ENCODE measurements at places on chromosomes 5 and 9.

GRCh38 chr5:119412279-119413227, 39.7 kb upstream of the HSD17B4 start:
- no peak for DNase-seq

DNA sequence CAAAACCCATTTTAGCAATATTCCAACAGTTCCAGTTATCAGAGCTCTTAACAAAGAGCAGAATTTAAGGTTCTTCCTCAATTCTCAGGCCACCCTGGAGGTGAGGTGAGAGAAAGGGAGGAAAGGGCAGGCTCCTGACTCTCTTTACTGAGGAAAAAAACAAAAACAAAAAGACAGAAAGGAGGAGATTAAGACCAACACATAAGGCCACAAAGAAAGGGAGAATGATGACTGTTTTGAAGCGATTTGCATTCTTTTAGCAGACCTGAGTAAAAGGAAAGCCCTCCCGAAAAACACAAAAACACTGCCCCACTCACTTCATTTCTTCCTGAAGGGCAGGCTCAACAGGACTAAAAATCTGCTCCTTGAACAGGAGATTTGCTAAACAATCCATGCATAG, 300.5 kb downstream of the ARL15 start:
- DNase-seq: no peak

DNA sequence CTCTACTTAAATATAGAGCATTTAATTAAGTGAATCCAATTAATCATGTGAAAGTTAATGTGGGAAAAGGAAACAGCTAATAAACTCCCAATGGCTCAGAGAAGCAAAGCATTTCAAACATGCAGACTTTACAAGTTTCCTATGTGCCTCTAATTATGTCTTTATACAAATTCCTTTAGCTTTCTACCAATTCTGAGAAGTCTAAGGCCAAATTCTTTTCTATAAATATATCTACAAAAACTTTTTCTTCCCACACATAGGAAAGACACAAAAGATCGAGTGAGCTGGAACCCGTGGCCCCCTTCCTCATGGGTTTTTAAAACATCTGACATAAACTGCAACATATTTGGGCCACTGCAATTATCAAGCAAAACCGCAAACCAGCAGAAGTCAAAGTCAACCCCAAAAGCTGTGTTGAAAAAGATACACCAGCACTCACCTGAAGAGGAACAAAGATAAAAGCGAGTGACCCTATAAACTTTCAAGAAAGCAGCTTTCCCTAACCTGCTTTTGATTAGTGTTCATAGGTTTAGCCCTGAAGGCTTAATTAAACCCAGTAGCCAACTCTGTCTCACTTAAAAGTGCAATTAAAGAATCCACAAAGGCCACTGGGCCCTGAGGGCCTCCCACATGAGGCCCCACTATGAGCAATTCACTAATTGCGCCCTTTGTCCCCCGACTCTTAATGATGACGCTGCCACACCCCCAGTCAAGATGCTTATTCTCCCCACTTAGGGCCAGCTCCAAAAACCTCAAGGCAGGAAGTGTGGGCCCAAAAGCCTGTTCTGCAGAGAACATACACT, 12.1 kb downstream of the SEMA5A start:
- no peak for DNase-seq

DNA sequence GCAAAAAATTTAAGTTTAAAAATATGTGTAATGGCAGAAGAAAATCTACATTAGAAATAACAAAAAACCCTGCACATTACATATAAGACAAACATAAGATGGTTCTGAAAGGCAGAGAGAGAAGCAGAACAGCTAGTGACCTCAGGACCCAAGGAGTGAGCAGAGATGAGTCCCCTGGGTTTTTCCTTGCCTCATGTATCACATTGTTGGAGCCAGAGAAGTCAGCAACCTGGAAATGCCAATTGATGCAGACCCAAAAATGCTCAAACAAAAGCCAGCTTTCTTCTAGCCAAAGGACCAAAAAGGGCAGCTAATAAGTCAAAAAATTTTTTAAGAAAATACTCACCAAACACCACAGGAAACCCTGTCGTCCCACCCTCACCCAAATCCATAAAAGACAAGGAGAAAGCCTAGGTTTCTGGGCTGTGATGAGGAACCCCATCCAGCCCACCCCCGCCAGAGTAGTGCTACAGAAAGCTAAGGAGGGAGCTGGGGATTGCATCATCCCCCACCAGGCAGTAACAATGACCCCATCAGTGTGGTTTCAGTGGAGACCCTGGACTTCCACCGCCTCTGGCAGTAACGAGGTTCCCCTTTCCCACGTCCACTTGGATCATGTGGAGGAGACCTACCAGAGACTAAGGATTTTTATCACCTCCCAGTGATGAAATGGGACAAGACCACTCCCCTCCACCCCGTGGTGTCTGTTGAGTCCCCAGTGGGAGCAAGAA, 17.6 kb downstream of the DENND1A start:
- DNase-seq: no peak

DNA sequence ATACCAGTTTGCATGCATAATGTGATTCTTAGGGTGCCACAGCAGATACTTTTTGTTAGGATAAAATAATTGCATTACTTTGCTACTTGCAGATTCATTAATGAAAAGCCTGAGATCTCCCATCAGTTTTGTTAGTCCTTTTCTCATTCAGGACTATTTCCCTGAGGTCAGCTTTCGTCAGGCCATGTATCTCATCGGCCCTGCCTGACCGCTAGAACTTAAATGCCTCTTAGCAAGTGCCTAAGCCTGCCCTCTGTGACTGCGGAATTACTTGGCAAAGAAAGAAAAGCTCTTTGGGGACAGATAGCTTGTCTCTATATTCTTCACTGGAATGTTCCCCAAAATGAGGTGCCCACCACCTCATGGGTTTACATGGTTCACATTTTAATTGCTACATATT, 147.8 kb downstream of the KCTD16 start:
- no peak for DNase-seq
